AG08395 (cell line): ENCODE measurements at places on chromosomes 3 and 15.
A peak's percentile ranks its signal among the peaks of the same experiment; 100 is the strongest.

GRCh38 chr3:149055575-149055974 is 30.8 kb downstream of the HLTF start:
- no peak for DNase-seq

GRCh38 chr3:50340448-50341329 is at the start of gene RASSF1:
TSS of gene RASSF1 (minus strand) at chr3:50340836. CDS start at chr3:50340805, 31 bp downstream.
- peak; percentile 79 for DNase-seq

DNA sequence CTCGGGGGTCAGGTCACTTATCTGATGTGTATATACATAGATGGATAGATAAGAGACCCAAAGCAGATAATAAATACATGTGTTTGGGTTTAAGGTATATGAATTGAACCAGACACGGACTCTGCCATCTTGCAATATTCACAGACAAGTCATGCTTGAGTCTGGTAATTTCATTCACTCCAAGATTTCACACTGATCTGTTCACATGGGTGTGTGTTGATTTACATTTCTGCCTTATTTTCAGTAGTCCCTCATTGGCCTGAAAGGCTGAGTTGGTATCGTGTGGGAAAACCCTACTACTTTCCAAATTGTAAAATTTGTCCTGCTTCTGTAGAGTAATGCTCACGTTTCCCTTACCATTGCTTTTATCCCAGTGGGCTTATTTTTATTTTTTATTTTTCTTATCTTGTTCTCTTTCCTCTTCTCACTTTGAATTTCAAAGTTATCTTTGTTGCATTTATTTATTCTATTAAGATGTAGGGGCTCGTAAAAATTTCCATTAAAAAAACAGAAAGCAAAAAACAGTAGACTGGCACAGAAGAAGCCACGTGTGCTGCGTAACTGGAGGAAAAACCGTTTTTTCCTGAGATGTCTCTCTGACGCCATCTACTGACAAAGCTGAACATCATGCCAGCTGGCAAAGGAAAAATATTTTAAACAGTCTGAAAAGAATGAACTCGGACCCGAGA is 10.8 kb upstream of the MFSD1 start:
- DNase-seq, result peak; percentile 75

DNA sequence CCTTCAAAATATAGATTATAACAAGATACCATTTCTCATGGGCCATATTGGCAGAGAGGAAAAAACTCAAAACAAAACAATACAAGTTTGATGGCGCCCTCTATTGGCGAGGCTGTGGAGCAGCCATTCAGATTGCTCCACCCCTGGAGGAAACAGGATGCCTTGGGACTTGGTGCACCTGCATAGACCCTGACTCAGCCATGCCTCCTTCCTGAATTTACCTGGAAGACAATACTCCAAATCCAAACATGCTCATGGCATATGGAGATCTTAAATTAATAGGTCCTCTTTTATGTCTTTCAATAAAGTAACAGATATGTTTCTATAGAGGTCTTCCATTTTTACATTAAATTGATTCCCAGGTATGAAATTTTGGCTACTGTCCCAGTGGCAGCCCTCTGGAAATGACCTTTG is 90.0 kb downstream of the APBA2 start:
- no peak for DNase-seq

DNA sequence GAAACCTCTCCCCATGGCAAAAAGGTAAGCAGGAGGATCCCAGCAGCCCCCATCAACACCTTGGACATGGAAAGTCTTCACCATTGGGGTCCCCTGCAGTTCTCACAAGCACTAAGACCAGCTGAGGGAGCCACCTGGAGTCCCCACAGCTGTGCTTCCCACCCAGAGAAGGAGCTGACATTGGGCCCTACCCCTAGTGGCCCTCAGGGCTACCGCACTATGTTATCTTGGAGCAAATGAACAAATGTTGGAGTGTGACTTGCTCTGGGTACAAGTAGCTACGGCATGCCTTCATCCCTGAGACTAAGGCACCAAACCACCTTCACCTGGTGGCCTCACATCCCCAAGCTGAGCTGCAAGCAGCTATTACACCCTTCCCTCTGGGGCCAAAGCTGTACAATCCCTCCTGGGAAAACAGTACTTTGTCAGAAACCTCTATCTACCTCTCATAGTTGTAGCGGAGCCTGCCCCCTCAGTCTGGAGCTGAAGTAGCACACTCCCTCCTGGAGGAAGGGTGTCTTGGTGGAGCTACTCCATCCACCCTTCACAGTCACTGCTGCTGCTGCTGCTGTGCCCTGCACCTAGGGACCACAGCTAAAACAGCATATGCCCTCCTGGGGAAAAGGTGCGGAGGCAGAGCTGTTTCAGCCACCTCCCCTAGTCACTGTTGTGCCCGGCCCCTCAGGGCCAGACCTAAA is 42.7 kb downstream of the SERP1 start:
- no peak for DNase-seq

DNA sequence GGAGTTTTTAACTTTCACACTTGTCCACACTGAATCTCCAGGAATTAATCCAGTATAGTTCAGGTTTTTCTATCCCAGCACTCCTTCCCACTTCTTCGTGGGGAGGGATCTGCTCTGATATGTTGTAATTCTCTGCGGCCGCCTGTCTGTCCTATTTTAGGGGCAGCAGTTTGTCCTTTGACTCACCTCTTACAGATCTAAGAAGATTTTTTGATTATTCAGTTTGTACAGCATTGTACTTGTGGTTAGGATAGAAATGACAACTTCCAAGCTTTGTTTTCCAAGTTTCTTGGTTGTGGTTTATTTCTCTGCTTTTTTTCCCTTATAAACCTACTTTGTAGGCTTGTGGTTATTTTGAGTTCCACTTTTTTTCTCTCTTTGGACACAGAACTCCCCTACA is 601.7 kb downstream of the SI start:
- peak; percentile 10 for DNase-seq

DNA sequence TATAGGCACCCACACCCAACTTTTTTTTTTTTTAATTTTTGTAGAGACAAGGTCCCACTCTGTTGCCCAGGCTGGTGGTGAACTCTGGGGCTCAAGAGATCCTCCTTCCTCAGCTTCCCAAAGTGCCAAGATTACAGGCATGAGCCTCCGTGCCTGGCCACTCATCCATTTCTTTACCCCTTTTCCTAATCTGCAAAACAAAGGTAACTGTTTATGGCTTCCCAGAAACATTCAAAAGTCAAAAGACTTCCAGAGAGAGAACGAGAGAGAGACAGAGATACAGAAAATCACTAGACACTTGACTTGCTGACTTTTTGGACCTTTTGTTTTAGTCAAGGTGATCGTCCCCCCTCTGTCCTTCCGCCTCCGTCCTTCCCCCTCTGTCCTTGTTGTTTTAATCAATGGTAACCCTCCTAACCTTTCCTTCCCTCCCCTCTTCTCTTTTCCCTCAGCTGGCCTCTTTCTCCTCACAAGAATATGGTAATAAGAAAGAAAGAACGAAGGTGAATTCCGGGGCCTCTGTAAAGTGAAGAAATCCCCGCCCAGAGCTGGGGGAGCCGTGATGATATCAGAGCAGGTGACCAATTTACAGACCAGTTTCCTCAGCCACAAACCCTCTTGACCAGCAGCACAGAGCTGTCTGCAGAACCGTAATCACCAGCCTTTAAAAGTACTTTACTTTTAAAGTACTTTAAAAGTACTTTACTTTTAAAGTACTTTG is 21.9 kb downstream of the KLHL6 start:
- no peak for DNase-seq

DNA sequence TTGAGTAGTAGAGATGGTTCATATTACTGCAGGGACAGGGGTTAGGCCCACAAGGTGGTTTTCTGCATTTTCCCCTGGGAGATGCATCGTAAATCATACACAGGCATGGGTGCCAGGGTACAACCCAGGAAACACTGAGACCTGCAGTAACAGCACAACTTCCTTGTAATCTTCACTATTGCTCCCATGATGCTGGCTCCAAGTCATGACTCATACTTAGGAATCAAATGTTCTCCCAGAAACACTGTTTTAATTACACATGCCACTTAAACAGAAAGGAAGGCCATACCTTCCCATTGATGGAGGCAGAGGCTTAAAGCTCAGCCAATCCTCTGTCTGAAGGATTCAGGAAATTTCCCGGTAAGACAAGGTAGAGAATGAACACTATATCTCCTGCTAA is 106.5 kb downstream of the ERC2 start:
- DNase-seq, result no peak

- no peak for DNase-seq
Observed at GRCh38 chr3:37499061-37499785, 324.8 kb upstream of the LRRFIP2 start.

DNA sequence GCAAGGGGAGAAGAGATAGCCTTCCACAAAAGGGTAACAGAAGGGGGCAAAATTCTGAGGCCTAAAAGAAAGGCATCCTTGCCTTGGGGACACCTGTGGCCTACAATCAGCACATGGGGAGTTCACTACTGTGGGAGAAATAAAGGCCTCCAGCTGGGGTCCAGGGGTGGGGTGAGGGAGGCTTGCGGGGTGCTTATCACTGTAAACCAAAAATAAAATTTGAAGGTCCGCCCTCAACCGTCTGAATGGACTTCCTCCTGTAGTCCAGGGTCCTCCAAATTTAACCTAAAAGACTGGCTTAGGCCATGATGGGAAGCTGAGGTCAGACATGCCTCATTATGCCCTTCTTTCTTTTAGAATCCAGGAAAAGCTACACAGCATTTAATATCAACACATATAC is 2.1 kb upstream of the POLR2M start:
- no peak for DNase-seq

DNA sequence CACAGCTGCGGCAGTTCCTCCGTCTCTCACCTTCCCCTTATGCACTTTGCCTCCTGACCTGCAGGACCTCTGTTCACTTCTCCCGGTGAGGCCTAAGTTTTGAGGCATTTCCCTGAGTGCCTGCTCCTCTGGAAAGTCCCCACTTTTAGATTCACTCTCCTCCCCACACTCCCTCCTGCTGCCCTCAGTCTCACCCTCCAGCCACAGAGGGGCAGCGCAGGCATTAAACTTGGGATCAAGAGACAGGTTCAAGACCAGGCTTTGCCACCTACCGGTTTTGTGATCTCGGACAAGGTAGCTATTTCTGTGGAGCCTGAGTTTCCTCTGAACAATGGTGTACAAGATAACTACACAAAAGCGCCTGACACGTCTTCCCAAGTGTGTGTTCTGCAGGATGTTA is 19.4 kb downstream of the SLC6A11 start:
- no peak for DNase-seq

DNA sequence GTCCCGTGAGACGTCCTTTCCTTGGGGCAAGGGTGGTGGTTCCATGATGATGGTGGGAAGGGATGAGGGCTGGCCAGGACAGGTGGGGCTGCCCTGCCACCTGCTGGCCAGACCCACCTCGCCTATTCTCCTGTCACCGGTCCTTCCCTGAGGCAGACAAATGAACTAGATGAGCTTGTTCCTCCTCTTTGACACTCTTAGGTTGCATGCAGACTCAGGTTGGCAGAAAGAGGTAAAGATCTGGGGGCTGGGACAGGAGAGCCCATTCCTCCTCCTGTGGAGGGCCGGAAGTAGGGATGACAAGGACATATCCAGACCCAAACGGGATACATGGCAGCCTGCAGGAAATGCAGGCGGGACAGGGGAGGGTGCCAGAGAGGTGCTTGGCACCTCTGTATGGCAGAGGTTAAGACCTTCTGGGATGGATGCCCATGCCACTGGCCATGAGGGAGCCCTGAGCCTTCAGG is 38.6 kb downstream of the ACSBG1 start:
- DNase-seq, result no peak

DNA sequence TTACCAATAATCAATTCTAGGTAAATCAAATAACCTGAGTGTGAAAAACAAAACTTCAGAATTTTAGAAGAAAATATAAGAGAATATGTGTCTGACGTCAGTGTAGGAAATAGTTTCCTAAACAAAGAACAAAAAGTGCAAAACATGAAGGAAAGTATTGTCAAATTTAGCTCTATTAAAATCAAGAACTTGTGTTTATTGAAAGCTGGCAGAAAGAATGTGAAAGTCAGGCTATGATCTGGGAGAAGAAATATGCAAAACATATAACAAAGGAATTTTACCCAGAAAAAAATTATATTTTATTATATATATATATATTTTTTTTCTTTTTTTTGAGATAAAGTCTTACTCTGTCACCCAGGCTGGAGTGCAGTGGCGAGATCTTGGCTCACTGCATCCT is 129.1 kb upstream of the ANKRD28 start:
- peak; percentile 5 for DNase-seq

GRCh38 chr3:37909067-37909911 is 47.6 kb downstream of the CTDSPL start:
- no peak for DNase-seq

- DNase-seq, result no peak
Observed at GRCh38 chr3:159996018-159996417, 7.4 kb downstream of the IL12A start.

GRCh38 chr15:55247766-55248427 is 41.7 kb downstream of the RAB27A start:
- no peak for DNase-seq

DNA sequence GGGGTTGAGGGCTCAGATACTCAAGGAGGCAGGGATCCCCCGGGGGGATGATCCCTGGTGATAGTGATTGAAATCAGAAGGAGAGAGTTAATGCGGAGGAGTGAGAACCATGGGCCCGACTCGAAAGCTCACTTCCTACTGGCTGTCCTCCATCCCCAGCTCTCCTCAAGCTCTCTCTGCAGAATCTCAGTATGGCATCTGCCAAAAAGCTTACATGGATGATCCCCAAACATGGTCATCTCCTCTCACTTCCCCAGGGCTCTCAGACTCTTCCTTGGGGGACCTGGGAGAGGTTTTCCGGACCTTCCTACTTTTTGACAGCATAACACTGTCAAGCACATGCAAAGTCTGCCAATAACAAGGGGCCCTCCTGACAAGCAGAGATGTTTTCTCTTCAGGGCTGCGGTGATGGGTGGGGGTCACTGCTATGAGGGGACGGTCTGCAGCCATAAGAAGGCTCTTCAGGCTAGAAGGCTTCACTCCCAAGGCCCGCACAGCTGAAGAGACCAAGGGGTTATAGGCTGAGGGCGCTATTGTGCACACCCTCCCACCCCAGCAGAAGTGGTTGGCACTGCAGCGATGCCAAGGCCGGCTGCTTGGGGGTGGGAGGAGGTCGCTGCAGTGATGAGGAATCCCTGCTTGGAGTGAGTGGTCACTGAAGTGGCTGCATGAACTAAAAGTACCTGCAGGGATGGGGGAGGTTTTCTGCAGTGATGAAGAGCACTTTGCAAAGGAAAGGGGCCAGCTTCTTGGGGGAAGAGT is 828 bp upstream of the VWA5B2 start:
- DNase-seq, result no peak

DNA sequence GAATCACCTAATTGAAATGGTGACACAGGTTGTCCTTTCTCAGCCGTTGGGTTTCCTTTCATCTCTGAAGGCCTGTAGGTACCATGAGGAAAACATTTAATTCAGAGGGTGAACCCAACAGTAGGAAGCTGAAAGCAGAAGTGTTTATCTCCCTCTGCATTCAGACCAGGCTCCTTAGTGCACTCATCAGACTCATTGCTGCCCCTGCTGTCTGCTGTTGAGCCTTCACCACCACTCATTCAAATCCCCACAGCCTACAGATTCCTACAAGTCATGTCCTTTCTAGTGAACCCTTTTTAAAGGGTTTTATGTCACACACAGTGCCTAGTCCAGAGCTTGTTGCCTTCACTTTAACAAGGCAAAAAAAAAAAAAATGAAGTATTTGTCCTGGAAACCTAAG is 13.4 kb downstream of the WDR48 start:
- DNase-seq, result peak; percentile 58

GRCh38 chr15:72463702-72464101 is 10.4 kb upstream of the ARIH1 start:
- no peak for DNase-seq
